Stimulated activated CD8-positive, alpha-beta memory T cell treated with anti-CD3 and anti-CD28 coated beads, Interleukin-15, amount 100 ng/mL, for 4 hours (primary cell): ENCODE measurements at places on chromosomes 2 and 18.

GRCh38 chr2:160039166-160039903 is 23.1 kb downstream of the PLA2R1 start:
- DNase-seq = no peak

DNA sequence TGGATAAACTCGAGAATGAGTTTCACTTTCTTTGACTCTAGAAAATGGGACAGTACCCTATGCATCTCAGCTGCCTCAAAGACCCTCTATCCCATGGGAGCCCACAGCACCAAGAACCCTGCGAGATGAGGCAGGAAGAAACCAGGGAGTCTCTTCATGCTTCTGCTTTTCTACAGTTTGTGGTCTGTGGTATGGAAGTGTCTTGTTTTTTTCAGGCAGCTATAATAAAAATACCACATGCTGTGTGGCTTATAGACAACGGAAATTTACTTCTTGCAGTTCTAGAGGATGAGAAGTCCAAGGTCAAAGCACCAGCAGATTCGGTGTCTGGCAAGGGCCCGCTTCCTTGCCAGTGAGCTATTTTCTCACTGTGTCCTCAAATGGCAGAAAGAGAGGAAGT is 257.9 kb downstream of the SUCLG1 start:
- DNase-seq = no peak

DNA sequence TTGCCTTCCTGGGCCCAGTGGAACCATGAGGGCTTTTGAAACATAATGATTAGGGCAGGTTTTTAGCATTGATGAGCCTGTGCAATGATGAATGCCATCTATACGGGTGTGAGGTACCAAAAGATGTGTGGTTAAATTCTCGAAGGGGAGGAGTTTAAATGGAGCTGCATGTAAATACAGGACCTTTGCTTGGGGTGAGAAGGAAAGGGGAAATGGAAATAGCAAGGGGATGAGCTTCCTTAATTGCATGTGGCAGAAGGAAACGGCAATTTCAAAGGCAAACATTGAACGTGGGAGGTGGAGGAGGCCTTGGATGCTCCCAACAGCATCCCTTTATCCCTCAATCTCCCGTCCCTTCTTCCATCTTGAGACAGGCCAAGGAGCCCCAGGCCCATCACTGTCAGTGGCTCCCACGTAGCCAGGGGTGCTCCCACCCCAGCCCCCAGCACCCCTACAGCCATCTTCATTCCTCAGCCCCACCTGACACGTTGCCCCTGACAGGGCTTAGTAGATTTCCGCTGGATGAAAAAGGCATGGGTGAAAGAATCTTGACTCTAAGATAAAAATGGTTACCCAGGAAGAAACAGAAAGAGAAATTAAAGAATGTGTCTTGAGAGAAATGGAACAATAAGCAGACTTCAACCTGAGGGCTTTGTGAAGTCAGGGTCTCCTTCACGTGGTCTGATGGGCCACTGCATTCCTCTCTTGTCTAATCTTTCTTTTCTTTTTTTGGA is 32.5 kb downstream of the INPP5D start:
- no peak for DNase-seq

DNA sequence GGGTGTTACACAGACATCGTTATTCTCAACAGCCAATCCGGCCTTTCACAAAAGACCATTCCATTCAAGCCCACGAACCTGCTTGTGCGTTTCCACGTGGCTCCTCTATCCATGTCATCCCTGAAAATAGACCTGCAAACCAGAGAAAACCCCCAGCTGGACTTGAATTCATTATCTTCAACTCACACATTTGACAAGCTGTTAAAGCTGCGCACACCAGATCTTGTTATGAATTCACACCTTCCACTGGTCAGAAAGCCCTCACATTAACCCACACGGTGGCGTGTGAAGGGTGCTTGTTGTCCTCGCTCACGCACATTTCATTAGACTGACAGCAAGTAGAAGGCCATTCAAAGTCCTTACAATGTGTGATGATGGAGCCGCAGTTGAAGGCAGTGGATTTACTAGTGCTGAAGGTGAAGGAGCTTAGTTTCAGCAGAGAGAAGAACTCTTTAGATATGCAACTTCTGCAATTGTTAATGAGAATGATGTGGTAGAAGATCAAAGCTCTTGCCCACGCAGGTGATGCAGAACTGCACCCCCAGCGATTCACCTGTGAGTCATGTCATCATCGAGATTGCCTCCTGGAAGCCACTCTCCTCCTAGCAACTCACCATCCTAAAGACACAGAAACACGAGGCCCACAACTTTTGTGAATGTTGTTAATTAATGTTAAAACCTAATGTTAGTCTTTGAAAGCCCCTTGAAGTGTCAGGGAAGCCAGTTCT is 224.8 kb upstream of the SOX11 start:
- no peak for DNase-seq

DNA sequence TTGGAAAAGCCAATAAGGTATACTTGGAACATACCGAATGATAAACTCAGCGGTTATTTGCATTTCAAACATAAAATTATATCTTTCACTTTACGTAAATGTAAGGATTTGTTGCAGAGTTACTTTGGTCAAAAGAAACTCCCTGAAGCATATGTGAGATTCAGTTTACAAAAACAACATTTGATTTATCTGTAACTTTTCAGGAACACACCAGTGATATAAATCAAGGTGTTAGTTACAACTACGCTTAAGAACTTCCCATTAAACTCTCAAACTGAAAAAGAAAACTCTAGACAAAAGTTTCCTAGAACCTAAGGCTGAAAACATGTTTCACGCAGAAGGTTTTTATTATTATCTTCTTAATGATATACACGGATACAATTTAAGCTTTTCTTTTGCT is 110.6 kb upstream of the MEIS1 start:
- DNase-seq = no peak

DNA sequence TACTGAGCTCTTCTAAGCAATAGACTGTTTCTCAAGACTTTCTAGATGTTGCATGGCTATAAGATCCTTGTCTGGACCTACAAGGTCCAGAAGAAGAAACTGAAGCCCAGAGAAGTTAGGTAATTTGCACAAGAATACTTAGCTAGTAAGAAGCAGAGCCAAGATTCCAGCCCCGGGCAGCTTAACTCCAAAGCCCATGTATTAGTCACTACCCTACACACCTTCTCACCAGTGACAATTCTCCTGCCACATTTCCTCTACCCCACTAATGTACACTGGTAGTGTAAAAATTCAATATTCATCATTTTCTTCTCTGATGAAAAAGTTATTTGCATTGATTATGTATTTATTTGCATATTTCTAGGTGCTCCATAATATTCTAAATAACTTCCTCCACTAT is 95.5 kb upstream of the CREB1 start:
- DNase-seq = no peak

- DNase-seq = no peak
Measured at GRCh38 chr2:197241596-197241995, 69.0 kb downstream of the ANKRD44 start.

DNA sequence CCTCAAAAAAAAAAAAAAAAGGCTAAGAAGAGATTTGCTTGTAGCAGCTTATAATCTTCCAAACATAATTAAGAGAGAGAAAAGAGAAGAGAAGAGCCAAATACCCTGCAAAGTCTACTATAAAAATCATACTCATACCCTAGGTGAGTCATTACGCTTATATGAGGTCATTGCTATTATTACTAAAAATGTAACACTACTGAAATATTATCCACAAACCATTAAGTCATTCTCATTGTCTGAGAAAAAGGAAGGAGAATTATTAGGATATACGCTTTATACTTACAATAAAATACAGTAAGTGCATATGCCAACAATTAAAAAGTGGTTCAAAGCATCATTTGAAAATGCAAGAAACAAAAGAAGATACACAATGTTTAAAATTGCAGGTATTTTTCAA is 66.5 kb downstream of the COLEC12 start:
- DNase-seq = no peak

DNA sequence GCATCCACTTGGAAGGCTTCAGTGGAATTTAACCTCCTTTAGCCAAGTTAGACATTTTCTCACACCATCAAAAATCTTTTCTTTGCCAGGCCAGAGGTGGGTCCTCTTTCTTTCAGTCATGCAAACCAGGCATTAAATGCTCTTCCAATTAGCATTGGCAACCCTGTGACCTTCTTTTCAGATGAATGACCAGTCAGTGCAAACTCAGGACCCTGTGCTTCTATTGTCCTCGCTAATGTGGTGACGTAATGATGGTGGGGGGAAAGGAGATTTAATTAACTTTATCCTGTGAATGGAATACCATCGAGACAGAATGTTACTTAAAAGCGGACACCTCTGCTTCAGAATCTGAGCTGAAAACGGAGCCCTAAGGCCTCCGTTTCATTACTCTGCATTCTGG is 23.2 kb upstream of the STPG4 start:
- no peak for DNase-seq

GRCh38 chr2:241617431-241618154 is 19.4 kb downstream of the THAP4 start:
- DNase-seq = no peak

GRCh38 chr2:233867993-233868532 is at the start of gene MSL3B:
Gene MSL3B, minus strand, starts transcription at chr2:233868386.
- peak; percentile 32 for DNase-seq

- peak; percentile 85 for DNase-seq
Measured at GRCh38 chr2:156334496-156335478, 2.3 kb upstream of the NR4A2 start.

- DNase-seq = no peak
Measured at GRCh38 chr2:11128243-11128951, 26.9 kb upstream of the SLC66A3 start.

- no peak for DNase-seq
Measured at GRCh38 chr18:10135302-10135926, 221.6 kb downstream of the VAPA start.

- DNase-seq = no peak
Measured at GRCh38 chr18:6113650-6114049, 218.3 kb upstream of the TMEM200C start.

DNA sequence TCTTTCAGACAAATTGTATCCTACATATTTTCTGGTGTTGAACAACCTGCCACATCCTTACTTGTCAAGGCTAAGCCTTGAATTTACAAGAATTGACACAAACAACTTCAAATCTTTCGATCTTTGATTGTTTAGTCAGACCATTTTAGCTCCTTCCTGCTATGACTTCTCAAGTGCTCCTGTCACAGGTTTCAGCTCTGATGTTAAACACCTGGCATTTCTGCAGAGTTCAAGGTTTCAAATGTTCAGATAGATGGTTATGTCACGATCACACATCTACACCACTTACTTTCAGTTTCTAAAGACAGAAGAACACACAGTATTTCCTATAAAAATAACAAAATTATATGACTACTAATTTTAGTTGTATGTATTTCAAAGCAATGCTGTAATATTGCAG is 84.0 kb downstream of the RND3 start:
- no peak for DNase-seq

DNA sequence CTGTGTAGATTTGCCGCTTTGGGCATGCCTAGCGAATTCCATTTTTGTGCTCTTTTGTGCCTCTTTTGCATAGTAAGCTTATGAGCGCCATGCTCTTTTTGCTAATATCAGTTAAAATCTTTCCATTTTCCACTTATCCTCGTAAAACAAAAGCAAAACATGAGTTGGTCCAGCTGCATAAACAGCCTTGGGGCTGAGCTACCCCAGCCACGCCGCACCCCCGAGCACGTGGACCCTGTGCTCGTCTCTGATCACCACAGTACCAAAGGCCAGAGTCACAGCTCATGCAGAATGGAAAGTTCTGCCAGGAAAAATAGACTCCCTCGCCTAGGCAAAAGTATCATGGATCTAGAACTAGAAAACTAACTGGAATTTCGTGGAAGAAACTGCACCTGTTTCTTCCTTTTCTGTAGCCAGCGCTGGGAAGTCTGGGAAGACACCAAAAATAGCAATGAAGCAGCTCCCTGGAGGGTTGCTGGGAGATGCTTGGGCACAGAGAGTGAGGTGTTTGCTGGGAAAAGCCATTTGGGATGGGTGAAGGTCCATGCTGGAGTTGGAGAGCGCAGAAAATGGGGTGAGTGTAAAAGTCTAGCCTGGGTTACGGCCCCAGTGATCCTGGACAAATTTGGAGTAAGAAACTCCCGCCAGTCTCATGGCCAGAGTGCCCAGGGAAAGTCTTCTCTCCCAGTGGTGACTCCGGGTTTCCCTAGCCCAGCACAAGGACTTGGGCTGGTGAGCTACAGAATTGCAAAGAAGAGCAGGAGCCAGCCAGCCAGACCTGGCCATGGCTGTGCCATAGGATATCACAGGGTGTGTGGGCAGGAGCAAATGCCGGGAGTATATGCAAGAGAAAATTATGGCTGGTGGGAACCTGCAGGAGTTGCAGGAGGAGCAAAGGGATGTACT is 218.4 kb downstream of the GBX2 start:
- DNase-seq = no peak

DNA sequence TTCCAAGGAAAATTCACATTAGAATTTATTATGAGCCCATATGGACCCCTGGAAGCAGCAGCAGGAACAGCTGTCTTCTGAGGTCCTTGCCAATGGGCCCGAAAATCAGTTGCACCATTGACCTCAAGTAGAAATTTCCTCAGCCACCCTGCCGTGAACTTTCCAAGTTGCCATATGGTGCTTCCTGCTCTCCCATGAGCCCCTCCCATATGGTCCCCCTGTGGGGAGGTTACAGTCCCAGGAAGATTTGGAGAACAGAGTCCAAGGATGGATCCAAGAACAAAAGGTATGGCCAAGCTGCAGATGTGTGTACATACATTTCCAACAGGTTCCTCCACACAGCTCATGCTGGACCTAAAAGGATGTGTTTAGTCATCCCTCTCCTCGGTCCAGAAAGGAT is 34.6 kb downstream of the DIPK1C start:
- DNase-seq = no peak

- DNase-seq = no peak
Measured at GRCh38 chr2:134839649-134840048, 1.2 kb downstream of the ACMSD start.

- no peak for DNase-seq
Measured at GRCh38 chr2:148521181-148521580, 123.4 kb upstream of the EPC2 start.

DNA sequence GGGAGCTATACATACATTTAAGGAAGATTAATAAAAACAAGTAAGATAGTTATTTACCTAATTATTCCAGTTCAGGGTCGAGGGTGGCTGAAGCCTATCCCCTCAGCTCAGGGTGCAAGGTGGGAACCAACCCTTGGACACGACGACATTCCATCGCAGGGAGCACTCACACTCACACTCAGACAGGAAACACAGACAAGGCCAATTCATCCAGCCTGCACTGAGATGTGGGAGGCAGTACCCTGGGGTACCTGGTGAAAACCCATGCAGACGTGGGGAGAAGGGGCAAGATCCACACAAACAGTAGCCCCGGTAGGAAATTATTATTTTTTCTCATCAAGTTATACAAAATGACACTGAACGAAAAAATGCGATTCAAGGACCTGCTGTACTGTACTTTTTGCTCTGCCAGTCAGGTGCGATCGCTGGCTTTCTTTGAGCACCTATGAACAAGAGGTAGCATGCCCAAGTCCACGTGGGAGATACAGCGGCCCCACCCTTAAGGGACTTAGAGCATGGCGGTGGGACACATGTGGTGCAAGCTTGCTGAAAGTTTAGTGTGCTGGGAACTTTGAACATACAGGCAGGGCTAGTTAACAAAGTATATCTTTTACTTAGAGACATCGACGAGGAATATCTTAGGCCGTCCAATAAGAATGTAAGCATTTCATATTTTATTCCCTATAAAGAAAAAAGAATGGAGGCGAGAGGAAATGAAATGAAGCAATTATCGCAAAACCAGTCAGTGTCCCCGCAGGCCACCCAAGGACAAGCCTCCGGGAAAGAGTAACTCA is 624 bp downstream of the METTL8 start:
- DNase-seq = peak; percentile 31
